ENCODE measurements at places on chromosomes 11 and 22. TPM values are rescaled to one million over a fixed set of nuclear protein-coding genes. Genes with fewer than 3 reads are reported as not detected.
A peak's percentile ranks its signal among the peaks of the same experiment; 100 is the strongest.

GRCh38 chr11:12755510-12756453, 81.6 kb downstream of the TEAD1 start:
- no peak for DNase-seq

- DNase-seq, result no peak
Measured at GRCh38 chr22:37703906-37704305, 7.1 kb downstream of the TRIOBP start.

- no peak for DNase-seq
Measured at GRCh38 chr11:12229450-12230229, 119.2 kb downstream of the MICAL2 start.

DNA sequence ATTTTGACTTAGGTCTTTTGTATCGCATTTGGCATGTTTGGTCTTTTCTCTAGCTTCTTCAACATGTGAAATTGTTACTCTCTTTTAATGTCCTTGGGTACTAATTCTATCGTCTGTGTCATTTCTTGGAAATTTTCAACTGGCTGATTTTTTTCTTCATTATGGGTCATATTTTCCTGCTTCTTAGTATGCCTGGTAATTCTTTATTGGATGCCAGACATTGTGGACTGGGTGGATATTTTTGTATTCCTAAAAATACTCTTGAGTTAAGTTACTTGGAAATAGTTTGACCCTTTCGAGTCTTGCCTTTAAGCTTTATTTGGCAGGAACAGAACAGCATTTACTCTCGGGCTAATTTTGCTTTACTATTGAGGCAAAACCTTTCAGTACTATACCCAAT, 140.1 kb downstream of the ETS1 start:
- no peak for DNase-seq

DNA sequence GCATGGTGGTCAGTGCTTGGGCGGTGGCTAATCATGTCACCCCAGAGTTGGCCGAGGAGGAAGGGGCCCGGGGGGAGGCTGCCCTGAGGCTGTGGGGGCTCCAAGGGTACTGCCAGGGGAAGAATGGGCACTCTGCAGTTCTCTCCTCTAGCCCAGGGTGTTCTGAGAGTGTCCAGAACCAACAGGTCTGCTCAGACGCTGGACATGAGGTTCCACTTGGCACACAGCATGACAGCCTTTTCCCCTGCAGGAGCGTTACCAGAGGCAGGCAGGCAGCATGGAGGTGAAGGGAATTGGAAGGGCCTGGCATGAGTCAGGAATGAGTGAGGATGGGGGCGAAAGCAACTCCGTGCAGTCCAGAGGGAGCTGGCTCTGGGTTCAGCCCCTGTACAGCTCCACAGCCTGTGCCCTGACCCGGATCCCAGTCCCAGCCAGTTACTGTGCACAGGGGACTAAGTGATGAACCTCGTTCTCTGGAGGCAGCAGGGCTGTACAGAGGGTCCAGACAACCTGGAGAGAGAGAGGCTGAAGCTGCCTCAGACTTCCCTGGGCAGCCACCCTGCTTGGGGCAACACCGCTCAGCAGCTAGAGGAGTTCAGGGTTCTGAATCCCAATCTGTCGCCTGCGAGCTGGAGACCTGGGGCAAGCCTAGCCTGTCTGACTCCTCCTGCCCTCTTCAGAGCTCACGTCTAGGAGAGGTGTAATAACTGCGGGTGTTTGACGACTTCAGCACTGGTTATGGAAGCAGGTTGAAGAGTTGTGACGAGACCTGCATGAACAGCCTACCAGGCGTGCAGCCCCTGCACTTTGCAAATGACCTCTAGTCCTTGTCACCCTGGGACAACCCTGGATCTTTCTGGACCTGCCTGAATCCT, 14.7 kb upstream of the TUB start:
- no peak for DNase-seq

DNA sequence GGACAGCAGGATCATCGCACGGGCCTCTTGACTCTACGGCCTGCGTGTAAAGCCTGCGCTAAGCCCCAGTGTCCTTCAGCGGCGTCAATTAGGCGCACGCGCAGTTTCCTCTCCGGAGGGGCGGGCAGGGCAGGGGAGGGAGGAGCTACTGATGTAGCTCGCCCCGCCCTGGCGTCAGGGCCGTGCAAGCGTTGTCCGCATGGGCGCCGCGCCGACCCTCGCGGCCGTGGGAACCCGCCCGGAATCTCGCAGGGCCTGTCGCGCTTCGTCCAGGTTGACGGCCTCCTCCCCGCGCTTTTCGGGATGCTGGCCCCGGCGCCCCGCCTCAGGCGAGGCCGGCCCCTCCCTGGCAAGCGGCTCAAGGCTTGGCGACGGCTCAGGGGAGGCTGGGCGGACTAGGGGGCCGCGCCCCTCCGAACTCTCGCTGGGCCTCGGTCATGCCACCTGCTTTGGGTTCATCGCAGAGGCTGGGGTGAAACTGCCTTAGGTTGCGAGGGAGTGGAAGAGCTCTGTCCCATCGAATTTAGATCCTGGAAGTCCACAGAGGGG, 61.1 kb downstream of the ST3GAL4 start:
- DNase-seq, result peak; percentile 87

GRCh38 chr11:126591966-126592489, 236.5 kb downstream of the ST3GAL4 start:
- no peak for DNase-seq

DNA sequence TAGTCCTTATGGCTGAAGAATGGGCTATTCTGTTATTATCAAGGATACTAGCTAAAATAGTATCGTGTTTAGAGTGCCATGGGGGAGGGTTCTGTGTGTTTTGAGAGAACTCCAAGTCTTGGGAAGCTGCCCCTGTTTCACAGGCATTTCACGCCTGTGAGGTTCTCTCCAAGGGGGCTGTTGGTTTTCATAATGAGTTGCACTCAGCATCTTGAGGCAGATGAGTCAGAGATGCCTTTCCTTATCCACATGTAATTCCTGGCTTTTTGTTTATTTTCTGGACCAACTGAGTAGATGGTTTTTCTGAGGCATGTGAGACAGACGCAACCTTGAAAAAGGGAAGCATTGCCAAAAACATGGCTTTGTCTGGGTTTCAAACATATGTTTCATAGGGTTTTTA, 203.7 kb downstream of the ARHGAP42 start:
- DNase-seq, result no peak

DNA sequence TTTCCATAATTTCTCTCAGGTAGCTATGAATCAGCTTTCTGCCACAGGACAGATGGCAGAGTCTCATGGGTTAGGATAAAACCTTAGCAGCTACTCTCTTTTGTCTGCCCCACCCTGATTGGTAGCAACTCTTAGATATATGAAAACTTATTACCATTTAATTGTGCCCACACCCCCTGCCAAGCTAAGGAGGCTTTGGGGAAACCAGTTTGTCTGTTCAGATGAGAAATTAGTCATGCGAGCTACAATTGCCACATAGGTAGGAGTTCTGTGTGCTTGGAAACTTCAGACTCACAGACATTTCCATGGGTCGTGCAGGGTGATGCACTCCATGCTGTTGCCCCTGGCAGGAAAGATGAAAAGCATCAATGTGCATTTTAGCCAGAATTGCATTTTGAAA, 39.9 kb downstream of the CD44 start:
- DNase-seq, result no peak

DNA sequence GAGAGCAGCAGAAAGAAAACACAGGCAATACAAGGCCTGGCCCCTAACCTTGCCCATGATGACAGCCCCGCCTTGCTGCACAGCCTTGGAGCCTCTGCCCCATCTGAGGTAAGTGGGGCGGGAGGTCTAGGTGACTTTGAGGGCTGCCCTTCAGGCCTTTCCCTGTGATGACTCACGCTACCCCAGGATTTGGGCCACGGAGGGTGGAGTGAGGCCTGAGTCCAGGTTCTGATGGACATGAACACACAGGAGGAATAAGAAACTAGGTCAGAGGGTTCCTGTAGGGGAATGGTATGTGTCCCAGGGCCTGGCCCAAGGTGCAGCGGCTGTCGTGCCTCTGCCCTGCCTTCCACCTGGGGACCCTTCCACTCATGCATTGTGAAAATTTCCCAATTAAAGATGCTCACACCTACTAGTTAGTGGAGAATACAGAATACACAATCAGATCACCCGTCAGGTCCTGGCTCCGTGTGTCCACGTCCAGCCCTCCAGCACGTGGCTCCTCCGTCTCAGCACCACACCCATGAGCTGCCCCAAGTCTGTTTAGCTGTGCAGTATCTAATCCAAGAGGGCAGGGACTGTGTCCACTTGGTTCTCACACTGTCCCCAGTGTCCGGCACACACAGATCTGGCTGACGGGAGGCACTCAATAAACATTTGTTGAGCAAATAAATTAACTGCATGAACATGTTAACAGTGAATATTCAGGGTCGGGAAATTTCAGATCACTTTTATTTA, 111.0 kb downstream of the CHST1 start:
- no peak for DNase-seq

DNA sequence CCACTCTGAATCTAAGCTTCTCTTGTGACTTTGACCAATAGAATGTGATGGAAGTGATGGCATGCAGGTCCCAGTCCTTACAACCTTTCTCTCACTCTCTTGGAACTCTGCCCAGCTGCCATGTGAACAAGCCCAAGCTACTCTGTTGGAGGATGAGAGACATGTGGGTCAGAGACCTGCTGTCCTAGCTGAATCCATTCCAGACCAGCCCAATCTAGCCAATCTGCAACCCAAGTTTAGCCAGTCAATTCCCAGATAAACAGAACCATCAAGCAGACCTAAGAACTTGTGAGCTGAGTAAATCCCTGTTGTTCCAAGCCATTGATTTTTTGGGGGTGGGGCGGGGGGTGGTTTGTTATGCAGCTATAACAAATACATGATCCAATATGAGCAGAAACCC, 69.2 kb upstream of the GRK3 start:
- DNase-seq, result peak; percentile 45

DNA sequence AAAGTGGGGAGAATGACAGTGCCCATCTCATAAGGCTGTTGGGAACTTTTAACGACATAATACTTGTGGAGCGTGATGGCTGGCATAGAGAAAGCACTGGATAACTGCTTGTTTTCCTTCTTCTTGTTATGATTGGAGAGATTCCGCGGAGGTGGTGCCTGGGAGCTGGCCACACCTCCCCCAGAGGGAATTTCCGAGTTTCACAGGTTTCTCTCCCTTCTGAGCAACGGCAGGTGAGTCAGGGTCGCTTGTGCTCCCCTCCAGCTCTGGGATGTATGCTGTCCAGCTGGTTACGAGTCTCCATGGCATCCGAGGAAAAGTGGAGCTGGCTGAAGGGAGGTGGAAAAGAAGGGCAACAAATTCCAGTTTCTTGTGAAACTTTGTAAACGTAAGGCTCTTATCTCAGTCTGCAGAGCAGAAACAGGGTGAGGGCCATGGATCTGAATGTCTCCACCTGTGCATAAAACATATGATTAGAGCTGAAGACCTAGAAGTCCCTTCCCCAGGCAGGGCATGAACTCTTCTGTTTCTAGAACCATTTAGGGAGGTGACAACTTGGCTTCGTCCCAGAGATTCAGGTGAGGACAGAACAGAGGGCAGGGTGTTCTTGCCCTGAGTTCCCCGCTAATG, 10.0 kb upstream of the PLET1 start:
- peak; percentile 44 for DNase-seq

DNA sequence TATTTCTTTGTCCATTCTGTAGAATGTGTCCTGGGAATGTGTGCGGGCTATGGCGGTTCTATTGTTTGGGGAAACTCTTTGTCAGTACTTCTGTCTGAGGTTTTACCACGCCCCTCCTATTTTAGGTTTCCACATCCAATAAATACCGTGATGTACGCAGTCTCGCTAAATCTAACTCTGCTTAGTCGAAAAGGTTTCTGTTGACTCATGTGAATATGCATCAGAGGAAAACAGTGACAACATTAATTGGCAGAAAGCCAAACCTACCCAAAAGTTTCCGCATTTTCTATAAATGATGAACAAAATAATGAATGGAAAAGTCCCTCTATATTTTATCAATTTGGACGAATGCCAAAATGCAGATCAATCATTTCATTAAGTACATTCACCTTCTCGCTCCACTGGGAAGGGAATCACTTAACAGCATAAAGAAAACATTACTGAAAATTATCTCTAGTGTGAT, 143.4 kb downstream of the MAML2 start:
- no peak for DNase-seq

GRCh38 chr11:69836401-69836800, 17.2 kb upstream of the FGF3 start:
- DNase-seq, result no peak

DNA sequence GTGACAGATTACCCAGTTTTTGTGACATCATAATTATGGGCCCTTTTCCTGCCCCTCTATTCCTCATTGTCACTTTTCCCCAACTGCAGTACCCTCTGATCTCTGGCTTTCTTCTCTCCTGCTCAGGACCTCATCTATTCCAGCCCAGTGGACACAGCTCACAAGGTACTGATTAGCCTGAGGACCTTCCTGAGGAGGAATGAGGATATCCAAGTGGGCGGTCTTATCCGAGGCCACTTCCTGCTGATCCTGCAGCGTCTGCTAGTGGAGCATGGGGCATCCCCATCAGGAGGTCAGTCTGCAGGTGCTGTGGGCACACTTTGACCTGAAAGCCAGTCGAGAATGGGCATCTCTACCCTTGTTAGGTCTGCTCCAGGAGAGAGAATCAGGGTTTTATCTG, 24.5 kb upstream of the CCDC134 start:
- DNase-seq, result no peak

GRCh38 chr11:17159441-17159840, 48.3 kb downstream of the PIK3C2A start:
- no peak for DNase-seq

DNA sequence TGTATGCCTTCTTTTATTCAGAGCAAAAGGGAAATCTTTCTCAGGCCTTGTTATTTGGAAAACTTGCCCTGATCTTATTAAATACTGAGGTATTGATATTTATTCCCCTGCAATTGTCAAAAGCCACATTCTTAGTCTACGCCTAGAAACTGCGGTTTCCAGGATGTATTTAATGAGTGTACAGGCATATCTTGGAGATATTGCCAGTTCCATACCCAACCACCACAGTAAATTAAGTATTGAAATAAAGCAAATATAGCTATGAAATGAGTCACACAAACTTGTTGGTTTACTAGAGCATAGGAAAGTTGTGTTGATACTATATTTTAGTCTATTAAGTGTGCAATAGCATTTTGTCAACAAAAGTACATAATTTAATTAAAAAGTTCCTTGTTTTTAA, 152.7 kb upstream of the CCDC179 start:
- DNase-seq, result no peak

DNA sequence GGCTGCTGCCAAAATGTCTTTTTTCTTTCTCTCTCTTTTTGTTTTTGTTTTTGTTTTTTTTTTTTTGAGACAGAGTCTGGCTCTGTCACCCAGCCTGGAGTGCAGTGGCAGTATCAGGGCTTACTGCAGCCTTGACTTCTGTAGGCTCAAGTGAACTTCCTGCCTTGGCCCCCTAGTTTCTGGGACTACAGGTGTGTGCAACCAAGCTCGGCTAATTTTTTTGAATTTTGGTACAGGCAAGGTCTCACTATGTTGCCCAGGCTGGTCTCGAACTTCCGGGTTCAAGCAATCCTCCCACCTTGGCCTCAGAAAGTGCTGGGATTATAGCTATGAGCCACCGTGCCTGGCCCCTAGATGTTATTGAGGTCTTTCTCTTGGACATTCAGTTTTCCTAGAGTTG, 2.2 kb upstream of the DDX10 start:
- DNase-seq, result no peak

OR6T1 gene
- not detected for total RNA-seq

CNTN5 gene
- 1.9 TPM for total RNA-seq

LARGE2 gene
- total RNA-seq, result 13.2 TPM

YPEL4 gene
- 1.1 TPM for total RNA-seq

TESMIN gene
- total RNA-seq, result 2.1 TPM

MSANTD4 gene
- 32.8 TPM for total RNA-seq

MEI1 gene
- total RNA-seq, result 5.2 TPM

Measured in thyroid gland (tissue), 4 donors.